ENCODE measurements at places on chromosomes 5 and 9.

DNA sequence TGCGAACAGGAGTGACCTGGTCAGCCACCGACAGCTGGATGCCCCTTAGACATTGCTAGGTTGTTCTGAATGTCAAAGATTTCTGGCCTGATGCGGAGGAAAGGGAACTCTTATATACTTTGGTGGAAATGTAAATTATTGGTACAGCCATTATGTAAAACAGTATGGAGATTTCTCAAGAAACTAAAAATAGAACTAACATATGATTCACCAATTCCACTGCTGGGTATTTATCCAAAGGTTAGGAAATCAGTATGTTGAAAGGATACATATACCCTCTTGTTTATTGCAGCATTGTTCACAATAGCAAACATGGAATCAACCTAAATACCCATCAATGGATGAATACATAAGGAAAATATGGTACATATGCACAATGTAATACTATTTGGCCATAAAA, 31.8 kb downstream of the DMRT3 start:
- no peak for DNase-seq

DNA sequence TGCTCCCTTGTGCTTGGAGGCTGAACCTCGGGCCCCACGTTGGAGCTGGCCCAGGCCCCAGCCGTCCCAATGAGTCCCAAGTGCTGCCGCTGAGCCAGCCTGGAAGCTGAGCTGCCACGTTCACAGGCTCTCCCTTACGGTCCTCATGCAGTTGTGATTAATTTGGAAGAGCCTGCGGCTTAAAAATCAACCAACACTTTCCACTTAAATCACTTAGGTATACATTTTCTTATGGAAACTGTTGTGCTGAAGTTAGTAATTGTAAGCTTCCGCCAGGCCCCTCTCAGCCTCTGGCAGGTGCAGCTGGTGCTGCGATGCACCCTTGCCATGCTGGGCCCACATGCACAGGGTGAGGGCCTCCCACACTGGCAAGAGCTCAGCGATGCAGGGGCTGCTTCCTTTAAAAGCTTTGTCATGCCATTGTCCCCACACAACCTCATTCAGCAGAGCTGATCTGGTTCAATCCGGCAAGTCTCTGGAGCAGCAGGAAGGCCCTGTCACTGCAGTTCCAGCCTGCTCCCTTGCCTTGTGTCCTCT, 61.0 kb downstream of the IPPK start:
- no peak for DNase-seq

GRCh38 chr5:9151684-9152427, 394.0 kb downstream of the SEMA5A start:
- no peak for DNase-seq

DNA sequence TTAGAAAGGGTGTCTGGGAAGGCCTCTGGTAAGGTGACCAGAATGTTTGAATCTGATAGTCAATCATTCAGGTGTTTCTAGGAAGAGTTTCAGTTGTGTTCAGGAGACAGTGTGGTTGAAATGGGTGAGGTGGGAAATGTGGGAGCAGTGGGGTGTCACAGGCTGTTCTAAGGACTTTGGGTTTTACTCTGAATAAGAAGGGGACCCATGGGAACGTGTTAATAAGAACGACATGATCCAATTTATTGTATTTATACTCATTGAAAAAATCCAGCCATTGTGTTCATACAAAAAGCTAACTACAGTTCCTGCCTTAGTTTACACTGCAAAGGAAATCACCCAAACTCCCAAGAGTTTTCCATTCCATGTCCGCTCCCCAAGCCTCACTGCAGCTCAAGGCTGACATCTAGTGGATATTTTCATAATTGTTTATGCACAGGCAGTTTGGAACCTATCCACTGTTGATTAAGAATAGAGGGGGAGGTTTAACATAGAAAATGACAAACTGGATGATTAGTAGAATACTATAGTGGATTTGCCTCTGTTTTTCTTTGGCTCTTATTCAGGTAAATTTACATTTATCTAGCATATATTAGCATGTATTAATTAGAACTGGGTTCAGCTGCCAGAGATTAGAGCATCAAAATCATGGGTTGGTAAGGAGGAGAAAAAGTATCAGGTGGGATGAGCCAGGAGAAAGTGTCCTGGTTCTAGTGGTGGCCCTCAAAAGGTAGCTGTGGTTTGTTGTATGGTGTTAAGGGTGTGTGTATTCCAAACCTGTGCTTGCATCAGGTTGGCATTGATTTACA, 17.7 kb downstream of the CAVIN4 start:
- no peak for DNase-seq

DNA sequence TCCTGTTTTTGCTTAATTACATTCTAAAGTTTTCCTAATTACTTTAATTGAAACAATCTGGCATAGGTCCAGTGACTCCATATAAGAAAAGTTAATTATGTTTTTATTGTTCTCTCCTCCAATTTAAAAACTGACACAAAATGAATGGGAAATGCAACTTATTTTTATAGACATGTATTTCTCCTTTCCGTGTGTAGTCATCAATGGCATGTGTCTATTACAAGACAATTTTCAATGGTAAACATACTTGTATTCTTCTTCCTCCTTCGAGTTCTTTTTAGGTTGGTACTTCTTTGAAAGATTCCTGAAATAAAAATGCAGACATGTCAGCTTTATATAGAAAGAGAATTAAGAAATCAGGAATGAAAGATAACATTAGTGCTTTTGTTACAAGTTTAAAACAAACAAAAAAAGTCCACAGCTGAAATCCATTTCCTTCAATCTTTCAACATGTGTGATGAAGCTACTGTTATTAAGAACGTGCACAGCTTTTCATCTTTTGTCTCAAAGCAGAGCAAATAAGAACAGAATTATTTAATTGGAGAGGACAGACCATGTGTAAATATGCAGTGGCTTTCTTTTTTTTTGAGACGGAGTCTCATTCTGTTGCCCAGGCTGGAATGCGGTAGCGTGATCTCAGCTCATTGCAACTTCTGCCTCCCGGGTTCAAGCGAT, 63.8 kb downstream of the FNBP1 start:
- DNase-seq = no peak

- DNase-seq = no peak
Measured at GRCh38 chr9:99412606-99413005, 190.5 kb downstream of the SEC61B start.

GRCh38 chr9:37001459-37001858, 32.6 kb downstream of the PAX5 start:
- DNase-seq = no peak

- no peak for DNase-seq
Measured at GRCh38 chr5:37836592-37837413, 3.0 kb downstream of the GDNF start.

DNA sequence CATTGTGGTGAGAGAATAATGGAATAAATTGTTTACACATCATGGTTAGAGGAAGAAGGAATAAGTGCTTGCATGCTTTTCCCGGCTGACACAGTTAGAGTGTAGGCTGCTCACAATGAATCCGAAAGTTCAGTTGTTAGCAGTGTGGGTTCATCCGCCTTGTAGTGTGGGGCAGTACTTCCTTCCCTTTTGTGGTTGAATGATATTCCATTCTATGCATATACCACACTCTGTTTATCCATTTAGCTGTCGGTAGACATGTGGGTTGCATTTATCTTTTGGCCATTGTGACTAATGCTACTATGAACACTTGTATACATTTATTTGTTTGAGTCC, 84.0 kb downstream of the COL5A1 start:
- DNase-seq = no peak

GRCh38 chr9:4654084-4654483, 8.0 kb upstream of the PLPP6 start:
- no peak for DNase-seq

DNA sequence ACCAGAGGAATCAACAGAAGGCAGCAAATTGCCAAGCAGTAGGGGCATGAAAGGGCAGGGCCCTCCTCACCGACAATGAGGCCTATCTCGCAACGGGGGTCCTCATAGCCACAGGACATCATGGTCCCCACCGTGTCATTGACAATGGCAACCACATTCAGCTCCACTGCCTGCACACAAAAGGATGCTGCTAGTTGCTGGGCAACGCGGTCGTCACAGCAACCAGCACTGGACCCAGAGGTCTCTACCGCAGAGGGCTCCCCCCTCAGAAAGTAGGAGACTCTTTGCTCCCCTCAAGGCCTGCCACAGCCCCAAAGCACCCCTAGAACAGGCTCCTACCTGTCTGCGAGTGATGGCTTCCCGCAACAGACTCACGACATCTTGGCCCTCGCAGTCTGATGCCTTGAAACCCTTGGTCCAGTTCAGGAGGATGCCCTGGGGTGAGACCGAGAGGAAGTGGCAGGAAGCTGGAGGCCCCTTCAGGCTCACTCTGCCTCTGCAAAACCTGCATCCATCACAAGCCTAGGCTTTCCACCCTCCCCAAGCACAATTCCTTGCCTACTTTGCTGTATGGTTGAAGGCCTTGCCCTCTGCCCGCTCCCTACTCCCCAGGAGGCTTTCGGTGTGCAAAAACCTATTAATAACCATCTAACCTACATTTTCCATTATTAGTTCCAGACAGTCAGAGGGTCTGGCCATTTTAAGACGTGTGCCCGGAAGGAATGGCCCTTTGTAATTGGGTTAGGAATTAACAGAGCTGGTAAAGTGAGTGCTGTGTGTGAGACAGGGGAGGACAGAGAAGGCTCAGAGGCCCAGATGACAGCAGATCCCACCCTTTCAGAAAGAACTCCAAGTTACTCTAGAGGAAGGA, 15.2 kb downstream of the HK3 start:
- DNase-seq = no peak

- no peak for DNase-seq
Measured at GRCh38 chr9:115373000-115373709, 255.2 kb upstream of the TNC start.

GRCh38 chr5:95029569-95030366, 255.1 kb downstream of the MCTP1 start:
- DNase-seq = no peak

DNA sequence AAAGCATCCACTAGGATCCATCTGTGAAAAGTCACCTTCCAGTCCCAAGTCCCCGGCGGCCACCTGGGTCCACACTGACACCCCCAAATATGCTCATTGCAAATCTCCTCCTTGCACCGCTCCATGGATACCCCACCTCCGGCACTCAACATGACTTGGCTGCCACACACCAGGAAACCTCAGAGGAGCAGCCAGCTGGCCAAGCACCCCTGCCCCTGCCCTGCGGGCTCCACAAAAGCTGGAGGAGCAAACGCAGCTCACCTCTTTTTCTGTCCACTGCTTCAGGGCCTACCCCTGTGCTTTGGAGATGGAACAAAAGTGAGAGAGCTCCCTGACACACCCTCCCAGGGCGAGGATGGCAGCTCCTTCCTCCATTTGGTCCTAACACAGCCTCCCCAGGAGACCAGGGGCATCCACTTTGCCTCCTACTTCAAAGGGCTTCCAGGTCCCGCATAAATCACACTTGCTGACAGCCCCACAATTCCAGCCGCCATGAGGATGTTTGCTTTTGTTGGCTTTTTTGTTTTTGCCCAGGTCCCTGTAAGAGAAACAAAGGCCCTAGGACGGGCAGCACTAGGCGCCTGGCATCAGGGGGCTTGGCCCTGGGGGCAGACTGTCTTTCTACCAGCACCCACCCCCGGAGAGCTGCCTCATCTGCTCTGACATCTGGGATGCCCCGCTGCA, 14.8 kb downstream of the ROR2 start:
- no peak for DNase-seq

DNA sequence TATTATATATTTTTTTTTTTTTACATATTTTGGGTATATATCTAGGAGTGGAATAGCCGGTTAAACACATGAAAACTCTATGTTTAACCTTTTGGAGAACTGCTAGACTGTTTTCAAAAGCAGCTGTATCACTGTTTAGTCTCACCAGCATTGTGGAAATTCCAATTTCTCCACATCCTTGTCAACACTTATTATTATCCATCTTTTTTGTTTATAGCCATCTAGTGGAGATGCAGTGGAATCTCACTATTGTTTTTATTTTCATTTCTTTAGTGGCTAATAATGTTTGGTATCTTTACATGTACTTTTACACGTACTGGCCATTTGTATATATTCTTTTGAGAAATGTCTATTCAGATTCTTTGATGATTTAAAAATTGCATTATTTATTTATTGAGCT, 22.7 kb upstream of the CCDC180 start:
- no peak for DNase-seq

- no peak for DNase-seq
Measured at GRCh38 chr5:95915999-95916686, 45.5 kb downstream of the ELL2 start.

GRCh38 chr9:113416149-113416721, 5.7 kb downstream of the C9orf43 start:
- no peak for DNase-seq

DNA sequence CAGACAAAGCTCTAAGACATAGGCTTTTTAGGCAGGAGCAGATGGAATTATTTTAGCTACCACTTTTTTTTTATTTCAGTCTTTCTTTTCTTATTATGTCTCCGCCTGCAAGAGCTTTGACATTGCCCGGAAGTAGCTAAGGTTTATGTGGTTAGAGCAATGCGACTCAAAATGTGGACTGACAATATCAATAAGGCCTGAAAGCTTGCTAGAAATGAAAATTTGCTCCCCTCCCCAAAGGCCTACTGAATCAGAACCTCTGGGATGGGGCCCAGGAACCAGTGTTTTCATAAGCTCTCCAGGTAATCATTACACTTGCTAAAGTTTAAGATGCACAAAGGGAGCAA, 81.3 kb downstream of the SUSD1 start:
- no peak for DNase-seq

GRCh38 chr5:30108051-30108450, 1085.4 kb upstream of the CDH6 start:
- no peak for DNase-seq

- DNase-seq = no peak
Measured at GRCh38 chr9:22416692-22417060, 29.9 kb upstream of the DMRTA1 start.

- no peak for DNase-seq
Measured at GRCh38 chr9:105355781-105356180, 92.1 kb upstream of the FSD1L start.

DNA sequence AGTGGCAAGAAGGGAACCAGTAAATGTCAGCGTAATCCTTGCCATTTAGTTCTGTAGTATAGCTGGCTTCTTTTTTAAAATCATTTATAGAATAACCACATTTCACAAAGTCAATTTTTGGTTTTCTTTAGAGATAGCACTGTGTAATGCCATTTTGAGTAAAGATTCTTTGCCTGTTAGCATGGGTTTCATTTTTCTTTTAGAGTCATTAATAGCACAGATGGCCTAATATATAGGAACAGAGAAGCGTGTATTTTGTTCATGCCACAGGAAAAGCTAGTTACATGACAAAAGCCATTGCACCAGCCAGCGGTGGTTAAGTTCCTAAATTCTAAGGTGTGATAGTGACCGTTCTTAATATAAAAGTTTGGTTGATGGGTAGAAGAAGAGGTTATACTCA, 1363.9 kb downstream of the MAT2B start:
- no peak for DNase-seq

GRCh38 chr5:94769996-94770395, 151.5 kb downstream of the SLF1 start:
- DNase-seq = no peak

- DNase-seq = no peak
Measured at GRCh38 chr5:73375949-73376348, 72.6 kb downstream of the FOXD1 start.

All from cortex of kidney (tissue), 1 donor.